ENCODE measurements at places on chromosomes 3 and 15.

- no peak for DNase-seq
These were observed 1.2 kb downstream of the TRIM71 start for GRCh38 chr3:32818970-32819511.

DNA sequence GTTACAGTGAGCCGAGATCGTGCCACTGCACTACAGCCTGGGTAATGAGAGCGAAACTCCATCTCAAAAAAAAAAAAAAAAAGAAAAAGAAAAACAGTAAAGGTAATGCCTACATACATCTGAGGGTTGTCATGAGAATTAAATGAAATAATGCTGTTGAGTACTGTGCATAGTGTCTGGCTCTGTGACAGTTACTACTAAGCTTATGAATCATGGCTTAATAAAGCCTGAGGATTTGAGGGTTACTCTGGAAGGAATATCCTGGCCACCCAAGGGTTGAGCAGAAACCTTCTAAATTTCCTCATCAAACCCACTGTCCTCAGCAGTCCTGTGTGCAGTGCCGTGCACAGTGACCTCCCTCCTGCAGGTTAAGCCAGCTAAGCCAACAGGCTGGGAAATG, 26.8 kb upstream of the ELP6 start:
- DNase-seq, result no peak

GRCh38 chr15:77720173-77720572, 87.5 kb upstream of the LINGO1 start:
- no peak for DNase-seq

DNA sequence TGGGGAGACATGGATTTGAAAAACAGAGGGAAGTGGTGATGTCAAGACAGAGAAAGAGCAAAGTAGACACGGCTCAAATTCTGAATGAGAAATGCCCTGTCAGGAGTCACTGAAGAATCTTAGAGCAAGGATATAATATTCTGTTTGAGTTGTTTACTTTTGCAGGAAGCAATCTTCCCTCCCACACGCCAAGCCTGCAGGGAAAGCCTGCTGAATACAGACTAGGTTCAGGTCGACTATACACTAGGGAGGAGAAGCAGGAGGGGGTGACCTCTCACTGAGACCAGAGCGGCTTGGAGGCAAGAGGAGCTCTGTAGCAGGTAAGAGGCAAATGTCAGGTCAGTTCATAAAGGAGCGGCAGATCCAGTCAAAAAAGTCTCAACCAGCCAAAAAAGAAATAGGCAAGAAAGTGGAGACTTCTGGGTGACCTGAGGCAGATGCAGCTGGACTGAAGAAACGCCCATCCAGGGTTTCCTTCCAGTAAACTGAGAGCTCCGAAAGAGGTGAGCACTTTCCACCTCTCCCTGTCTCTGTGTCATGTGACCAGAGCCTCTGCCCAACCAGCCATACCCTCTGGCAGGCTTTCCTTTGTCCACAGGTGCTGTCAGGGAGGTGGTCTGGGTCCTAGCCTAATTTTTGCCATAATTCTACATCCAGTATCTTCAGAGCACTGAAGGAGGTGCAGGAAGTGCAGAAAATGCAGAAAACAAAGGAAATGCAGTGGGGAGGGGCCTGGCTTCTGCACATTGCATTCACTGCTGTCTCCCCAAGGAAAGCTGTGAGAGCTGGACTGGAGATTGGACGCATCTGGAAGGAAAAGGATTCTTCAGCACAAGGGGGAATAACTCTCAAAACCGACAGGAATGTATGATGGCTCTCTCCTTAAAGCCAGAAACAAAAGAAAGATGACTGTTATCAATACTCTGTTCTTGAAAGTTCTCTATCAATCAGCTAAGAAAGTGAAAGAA, 37.8 kb upstream of the CTXND1 start:
- no peak for DNase-seq

GRCh38 chr15:70008697-70009290, 88.9 kb downstream of the TLE3 start:
- DNase-seq, result no peak

DNA sequence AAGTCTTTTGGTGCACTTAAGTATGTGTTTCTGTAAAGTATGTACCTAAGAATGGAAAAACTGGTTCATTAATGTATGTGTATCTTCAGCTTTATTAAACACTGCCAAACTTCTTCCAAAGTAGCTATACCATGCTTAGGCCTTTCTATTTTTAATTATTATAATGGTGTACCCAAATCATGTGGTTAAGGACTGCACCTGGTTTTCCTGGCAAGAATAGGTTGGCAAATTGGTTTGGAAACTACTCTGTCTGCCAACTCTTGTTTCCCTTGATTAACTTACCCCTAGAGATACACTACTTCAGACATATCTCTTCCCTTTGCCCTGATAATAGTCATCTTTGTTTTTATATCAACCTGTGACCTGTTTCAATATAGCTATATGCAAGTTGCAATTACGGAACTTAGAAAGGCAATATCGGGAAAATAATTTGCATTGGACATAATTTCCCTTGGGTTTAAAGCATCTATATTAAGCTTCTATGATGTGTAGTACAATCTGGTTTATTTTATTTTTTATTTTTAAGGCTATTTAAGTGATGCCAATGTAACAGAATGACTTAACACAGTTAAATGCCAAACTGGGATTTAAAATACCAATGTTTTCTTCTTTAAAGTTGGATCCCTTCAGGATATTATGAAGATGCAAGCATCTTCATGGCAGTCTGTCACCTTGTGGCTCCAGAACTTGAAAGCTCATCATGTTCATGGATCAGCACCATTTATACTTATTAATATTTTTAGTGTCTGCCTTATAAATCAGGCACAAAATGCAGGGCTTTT, 40.6 kb upstream of the TMEM108 start:
- no peak for DNase-seq

- no peak for DNase-seq
These were observed 541.7 kb downstream of the TBL1XR1 start for GRCh38 chr3:176655404-176656094.

- DNase-seq, result no peak
These were observed 252.3 kb downstream of the PTPRG start for GRCh38 chr3:61813636-61814035.
